Daoy (cell line): ENCODE measurements at places on chromosomes 1 and 21.

GRCh38 chr1:53634571-53634979 lies 104.4 kb downstream of the GLIS1 start:
- no peak for DNase-seq

- peak; percentile 40 for DNase-seq
Observed at GRCh38 chr1:217089361-217090014, 366.3 kb upstream of the ESRRG start.

DNA sequence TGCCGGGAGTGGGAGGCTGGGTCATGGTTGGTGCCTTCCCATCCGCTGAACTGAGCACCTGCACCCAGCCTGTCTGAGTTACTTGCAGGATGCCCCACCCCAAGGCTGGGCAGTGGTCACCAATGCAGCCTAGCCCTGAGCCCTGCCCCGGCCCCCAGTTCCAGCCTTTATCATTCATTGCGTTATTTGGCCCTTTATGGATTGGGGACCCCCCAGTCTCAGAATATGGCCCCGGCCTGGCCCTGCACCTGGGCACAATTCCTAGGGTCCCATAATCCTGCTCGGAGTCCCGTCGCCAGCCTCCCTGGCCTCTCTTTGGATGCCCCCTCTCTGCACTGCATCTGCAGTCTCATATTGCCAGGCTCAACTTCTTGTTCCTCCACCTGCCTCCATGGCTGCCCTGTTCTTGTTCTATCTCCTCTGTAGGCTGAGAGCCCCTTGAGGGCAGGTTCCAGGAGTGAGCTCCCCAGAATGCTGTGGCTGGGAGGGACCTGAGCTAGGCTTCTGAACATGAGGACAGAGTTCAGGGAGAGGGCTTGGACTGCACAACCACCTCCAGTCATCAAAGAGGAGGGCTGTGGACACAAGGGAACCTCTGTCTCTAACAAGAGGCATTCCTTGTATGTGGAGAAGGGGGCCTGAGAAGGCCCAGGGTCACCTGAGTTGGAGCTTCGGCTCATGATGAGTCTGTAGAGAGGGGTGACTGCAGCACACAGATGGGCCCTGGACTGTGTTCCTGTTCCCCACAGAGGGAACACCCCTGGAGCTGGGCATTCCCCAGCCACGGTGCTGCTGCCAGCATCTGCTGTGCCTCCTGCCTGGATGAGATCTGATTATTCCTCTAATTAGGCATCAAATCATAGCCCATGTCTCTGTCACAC lies 1.1 kb upstream of the KNCN start:
- DNase-seq = no peak

GRCh38 chr1:88139633-88140032 lies 544.4 kb upstream of the PKN2 start:
- DNase-seq = no peak

DNA sequence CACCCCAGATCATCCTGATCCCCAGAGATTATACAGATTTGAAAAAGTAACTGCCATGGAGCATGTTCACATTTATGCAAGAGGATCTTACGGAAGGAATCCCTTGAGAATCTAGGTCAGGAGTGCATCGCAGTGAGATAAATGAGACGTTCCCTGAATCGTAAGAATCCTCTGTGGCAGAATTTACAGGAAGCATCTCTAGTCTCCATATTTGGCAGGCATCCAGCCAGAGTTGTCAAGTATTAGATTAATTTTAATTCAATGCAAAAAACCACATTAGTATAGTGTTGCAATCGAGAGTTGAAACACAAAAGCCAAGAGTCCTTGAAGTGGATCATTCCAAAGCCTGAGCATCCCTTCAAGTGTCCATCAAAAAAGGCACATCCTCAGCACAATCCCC lies 100.8 kb downstream of the RRAGC start:
- no peak for DNase-seq

- no peak for DNase-seq
Observed at GRCh38 chr1:110233861-110234260, 23.7 kb downstream of the KCNC4 start.

GRCh38 chr1:241947354-241947753 lies 10.2 kb upstream of the BECN2 start:
- DNase-seq = no peak

- peak; percentile 38 for DNase-seq
Observed at GRCh38 chr1:43207229-43207853, 35.2 kb downstream of the CFAP57 start.

- no peak for DNase-seq
Observed at GRCh38 chr1:119774746-119775490, 6.2 kb upstream of the HMGCS2 start.

- no peak for DNase-seq
Observed at GRCh38 chr21:29704719-29705118, 235.1 kb downstream of the GRIK1 start.
